NCI-H524 treated with DMSO at 0.1 percent for 48 hours (cell line): ENCODE measurements at places on chromosomes 4 and X.
A peak's percentile ranks its signal among the peaks of the same experiment; 100 is the strongest.

- no peak for DNase-seq
These were observed at the start of gene SRPK3 for GRCh38 chrX:153780678-153781427. Gene SRPK3 (plus strand): TSS chrX:153781041. CDS start chrX:153781087, 46 bp downstream.

DNA sequence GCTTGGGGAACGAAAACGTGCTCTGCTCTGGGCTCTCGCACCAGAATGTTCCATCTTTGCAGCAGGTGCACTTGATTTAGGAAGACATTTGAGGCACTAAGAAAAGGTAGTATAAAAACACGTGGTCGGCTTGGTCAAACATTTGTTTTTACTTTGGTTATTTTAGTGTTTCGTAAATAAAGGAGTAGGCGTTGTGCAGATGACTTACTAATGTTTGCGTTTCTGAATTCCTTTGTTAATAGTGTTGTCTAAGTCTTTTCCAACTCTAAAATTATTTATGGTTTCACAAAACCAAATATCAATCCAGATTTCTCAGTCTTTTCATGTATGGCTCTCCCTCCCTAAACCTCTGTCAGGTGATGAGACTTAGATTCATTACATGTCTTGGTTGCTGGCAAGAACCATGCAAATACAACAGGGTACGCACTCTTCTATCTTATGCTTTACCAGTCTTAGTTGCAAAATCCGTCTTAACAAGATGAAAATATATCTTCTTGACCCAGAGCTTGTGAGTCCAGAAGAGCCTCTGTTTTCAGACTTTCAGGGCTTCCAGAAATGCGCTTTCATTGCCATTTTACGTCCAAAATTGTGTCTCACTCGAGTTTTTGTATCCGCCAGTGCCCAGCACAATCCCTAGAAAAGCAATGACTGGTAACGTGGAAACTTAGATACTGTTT lies 686 bp downstream of the MTHFD2L start:
- DNase-seq, result no peak

GRCh38 chrX:65576160-65576559 lies 41.6 kb upstream of the LAS1L start:
- DNase-seq, result no peak

- peak; percentile 50 for DNase-seq
These were observed 84.0 kb downstream of the NAA11 start for GRCh38 chr4:79241846-79242245.

DNA sequence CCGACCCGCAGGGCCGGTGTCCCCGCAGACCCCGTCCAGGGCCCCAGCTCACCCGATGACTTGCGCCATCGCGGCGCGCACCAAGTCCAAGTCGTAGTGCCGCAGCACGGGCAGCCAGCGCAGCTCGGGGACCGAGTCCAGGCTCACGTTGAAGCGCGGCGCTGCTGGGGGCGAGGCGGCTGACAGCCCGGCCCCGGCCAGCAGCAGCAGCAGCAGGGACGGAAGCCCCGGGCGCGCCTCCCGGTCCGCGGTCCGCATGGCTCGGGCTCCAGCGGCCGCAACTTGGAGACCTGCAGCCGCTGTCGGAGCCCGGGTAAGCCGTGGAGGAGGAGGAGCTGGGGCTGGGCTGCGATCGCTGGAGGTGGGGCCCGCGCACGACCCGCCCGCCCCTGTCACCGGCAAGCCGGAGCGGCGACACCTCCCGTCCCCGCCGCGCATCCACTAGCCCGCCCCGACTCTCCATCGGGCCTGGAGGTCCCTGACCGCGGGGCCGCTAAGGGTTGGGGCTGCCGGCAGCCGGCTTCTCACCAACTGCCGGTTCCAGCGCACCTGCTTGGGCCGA lies at the start of gene NAAA:
Gene NAAA, minus strand, starts transcription at position 322 of the 562 bp plus-strand sequence. Its CDS starts 64 bp downstream, at position 258.
- DNase-seq, result no peak

DNA sequence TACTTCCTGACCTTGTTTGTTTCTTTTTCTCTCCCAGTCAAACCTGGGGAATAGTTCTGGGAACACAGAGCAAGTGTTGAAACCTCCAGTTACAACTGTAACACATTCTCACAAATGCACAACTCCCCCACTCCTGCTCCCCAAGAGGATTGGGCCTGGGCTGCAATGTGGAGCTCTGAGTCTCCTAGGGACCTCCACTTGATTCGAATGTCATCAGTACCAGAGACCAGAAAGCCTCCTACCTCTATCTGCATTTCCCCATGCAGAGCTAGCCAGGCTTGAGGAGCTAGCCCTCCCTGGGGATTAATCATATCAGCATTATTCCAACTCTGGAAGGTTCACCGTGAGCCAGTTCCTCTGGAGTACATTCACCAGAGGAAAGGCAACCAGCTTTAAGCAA lies 41.7 kb upstream of the CITED1 start:
- no peak for DNase-seq

DNA sequence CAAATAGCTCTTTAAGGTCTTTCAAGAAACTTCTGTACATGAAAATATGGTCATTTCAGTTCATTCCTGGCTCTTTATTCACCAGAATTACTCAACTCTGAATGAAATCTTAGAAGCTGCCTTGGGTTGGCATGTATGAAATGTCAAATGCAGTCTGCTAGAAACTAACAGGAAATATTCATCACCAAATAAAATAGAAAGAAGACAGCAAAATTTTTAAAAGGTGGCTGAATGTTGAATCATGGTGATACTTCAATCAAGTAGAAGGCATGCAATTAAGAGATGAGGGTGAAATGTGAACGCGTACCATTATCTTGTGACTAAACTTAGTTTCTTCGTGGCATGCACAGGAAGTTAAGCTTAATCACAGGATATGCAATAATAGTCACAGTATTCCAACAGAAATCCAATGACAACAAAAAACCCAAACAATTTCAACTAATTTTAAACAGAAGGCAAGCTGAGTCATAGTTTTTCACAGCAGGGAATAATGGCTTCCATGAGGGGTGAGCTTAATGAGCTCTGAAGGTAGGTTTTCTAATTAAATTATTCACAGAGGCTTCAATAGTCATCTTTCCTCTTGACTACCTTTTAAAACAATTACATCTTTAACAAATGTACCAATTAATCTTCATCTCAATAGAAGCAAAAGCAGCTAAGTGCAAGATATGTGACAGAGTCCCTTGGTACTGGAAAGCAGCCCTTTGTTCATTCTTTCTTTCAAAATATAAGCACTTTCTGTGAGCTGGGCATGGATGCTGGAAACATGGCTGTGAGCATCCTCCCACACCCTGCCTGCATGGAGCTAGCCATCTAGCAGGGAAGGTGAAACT lies 44.5 kb downstream of the SCFD2 start:
- no peak for DNase-seq

- DNase-seq, result no peak
These were observed 11.6 kb downstream of the NPY2R start for GRCh38 chr4:155220025-155220424.

GRCh38 chrX:42096265-42096920 lies 173.0 kb upstream of the CASK start:
- DNase-seq, result no peak
